ENCODE measurements at places on chromosomes 5 and 9. TPM values are rescaled to one million over a fixed set of nuclear protein-coding genes. Genes with fewer than 3 reads are reported as not detected.

Gene OR4F3
- not detected for total RNA-seq

GRCh38 chr9:113945784-113946183, 69.7 kb downstream of the ZNF618 start:
- H3K4me3 ChIP-seq: no peak overlapping the region
- no peak for DNase-seq
- no peaks in the 10 kb centered on the region for H3K27me3 ChIP-seq
- H3K36me3 ChIP-seq: no peaks in the 10 kb centered on the region
- no peaks in the 10 kb centered on the region for H3K4me1 ChIP-seq
- H3K27ac ChIP-seq: no peak overlapping the region

DNA sequence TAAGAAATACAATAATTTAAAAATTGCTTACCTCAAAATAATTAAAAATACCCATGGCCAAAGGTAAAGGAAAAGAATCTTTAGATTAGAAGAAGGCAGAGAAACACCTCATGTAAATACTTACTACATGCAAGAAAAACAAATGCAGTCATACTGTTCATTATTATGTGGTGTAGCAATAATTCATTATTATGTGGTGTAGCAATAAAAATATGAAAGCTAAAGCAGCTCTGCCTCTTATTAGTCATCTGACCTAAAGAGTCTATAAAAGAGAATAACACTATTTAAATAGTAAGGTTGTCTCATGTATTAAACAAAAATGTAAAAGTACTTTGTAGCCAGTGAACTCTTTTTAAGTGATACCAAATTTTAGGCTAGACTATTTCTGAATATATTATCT, 6.6 kb downstream of the DTWD2 start:
- H3K27ac ChIP-seq: no peak overlapping the region
- H3K4me1 ChIP-seq: peaks cover 2% of the 10 kb centered on the region
- DNase-seq: no peak

GRCh38 chr5:34915139-34915855, at the start of the genes BRIX1 and RAD1:
TSS of gene BRIX1 (plus strand) at chr5:34915711. CDS start at chr5:34915739, 28 bp downstream.
TSS of gene RAD1 (minus strand) at chr5:34915504. CDS start at chr5:34914892, 612 bp downstream.
- no peaks in the 10 kb centered on the region for H3K27me3 ChIP-seq
- H3K4me3 ChIP-seq: peak within 1 kb of the TSS; percentile 97
- peak; percentile 98 for DNase-seq
- peaks cover 28% of the 10 kb centered on the region for H3K36me3 ChIP-seq
- peak within 1 kb of the TSS; percentile 92 for H3K27ac ChIP-seq

DNA sequence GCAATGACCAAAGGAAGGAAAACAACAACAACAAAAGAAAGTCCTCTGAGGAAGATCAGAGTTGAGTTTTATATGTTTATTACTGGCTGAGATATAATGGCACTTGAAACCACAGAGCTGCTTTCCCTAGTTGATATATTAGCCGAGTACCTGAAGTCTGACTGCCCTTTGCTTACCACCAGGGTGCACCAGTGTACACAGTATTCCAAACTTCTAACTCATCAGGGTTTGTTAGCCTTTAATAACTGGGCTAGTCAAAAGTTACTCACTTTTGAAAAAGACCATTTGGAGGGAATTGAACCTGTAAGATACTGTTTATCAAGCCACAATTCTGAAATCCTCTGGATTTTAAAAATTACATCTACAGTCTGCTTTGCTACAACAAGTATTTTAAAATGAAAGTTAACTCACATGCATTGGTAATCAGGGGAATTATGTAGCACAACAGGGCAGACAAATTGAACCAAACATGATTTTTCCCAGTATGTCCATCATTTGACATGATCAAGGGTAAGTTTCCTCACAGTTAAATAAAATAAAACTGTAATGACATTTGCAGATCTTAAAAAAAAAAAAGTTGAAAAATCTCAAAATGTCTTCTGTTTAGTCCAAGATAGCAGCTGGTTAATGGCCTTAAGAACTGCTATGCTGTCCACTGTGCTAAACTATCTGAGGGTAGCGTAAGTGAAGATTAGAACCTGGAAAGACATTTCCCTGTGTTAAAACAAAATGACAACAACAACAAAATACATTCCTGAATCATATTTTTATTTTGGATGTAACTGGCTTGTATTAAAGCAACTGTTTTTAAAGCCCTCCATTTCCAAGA, 57.3 kb upstream of the C6 start:
- no peak overlapping the region for H3K4me3 ChIP-seq
- no peaks in the 10 kb centered on the region for H3K36me3 ChIP-seq
- peaks cover 11% of the 10 kb centered on the region for H3K4me1 ChIP-seq
- H3K27ac ChIP-seq: no peak overlapping the region

GRCh38 chr9:126147186-126147935, 179.3 kb upstream of the MVB12B start:
- no peak overlapping the region for H3K4me3 ChIP-seq
- peaks cover 27% of the 10 kb centered on the region for H3K4me1 ChIP-seq
- H3K27me3 ChIP-seq: no peaks in the 10 kb centered on the region

- H3K36me3 ChIP-seq: no peaks in the 10 kb centered on the region
- no peaks in the 10 kb centered on the region for H3K27me3 ChIP-seq
- H3K4me1 ChIP-seq: peaks cover 10% of the 10 kb centered on the region
These were observed 46.6 kb downstream of the ARHGAP26 start for GRCh38 chr5:142816531-142817430.

GRCh38 chr9:87336914-87337333, 160.7 kb upstream of the DAPK1 start:
- H3K4me1 ChIP-seq: peaks cover 13% of the 10 kb centered on the region
- peak; percentile 79 for DNase-seq
- no peaks in the 10 kb centered on the region for H3K27me3 ChIP-seq
- peak overlapping the region; percentile 30 for H3K4me3 ChIP-seq

- H3K27me3 ChIP-seq: peaks cover 14% of the 10 kb centered on the region
- H3K27ac ChIP-seq: no peak overlapping the region
- DNase-seq: no peak
- no peaks in the 10 kb centered on the region for H3K36me3 ChIP-seq
These were observed 3.8 kb downstream of the OLFML2A start for GRCh38 chr9:124780757-124781151.

DNA sequence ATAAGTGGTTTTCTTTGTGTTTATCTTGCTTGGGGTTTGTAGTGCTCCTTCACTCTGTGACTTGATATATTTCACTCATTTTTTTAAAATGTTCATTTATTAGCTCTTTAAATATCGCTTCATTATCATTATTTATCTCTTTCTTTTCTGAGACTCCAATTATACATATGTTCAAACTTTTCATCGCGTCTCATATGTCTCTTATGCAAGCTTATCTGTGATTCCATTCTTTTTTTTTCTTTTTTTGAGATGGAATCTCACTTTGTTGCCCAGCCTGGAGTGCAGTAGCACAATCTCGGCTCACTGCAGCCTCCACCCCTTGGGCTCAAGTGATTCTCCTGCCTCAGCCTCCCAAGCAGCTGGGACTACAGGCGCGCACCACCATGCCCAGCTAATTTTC, 73.9 kb upstream of the GABRP start:
- H3K27me3 ChIP-seq: no peaks in the 10 kb centered on the region
- H3K36me3 ChIP-seq: no peaks in the 10 kb centered on the region
- no peak overlapping the region for H3K27ac ChIP-seq
- H3K4me1 ChIP-seq: no peaks in the 10 kb centered on the region

DNA sequence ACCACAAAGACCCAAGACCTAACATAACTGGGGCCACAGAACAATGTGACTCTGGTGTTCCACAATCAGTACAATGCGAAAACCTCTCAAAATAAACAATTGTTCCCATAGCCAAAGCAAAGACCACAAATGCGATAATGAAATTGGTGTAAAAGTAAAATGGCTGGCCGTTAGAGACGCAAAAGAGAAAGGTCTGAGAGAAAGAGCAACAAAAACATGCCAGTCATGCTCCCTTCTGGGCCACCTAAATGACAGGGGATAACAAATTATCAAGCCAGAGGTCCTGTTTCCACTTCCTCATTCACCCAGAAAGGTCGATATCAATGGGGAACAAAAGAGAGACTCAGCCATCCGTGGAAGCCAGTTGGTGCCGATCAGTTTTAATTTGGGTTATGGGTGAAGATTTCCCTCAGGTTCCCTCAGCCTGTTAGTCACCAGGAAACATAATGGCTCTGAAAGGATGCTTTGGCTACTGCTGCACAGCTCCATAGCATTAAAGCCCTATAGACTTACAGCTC, 9.2 kb upstream of the CFAP95 start:
- no peak overlapping the region for H3K27ac ChIP-seq
- H3K36me3 ChIP-seq: no peaks in the 10 kb centered on the region
- no peak overlapping the region for H3K4me3 ChIP-seq
- peaks cover 10% of the 10 kb centered on the region for H3K4me1 ChIP-seq
- DNase-seq: no peak

All from cardiac muscle cell (in vitro differentiated cells and primary cell).